ENCODE measurements at places on chromosomes 7 and 10. TPM values are rescaled to one million over a fixed set of nuclear protein-coding genes. Genes with fewer than 3 reads are reported as not detected.

PILRA gene
- total RNA-seq, result 0.80 TPM

PKD1L1 gene
- total RNA-seq, result 0.16 TPM

GJD4 gene
- total RNA-seq, result not detected

MKX gene
- 0.49 TPM for total RNA-seq

ADD3 gene
- total RNA-seq, result 72.5 TPM

NPFFR1 gene
- total RNA-seq, result not detected

CRYGN gene
- not detected for total RNA-seq

MYO1G gene
- total RNA-seq, result 369 TPM

GIMAP1 gene
- 5.5 TPM for total RNA-seq

SPDYE1 gene
- not detected for total RNA-seq

TMEM270 gene
- not detected for total RNA-seq

PRKCQ gene
- 32.9 TPM for total RNA-seq

FRG2B gene
- total RNA-seq, result not detected

PPP1R17 gene
- total RNA-seq, result not detected
